ENCODE measurements at places on chromosomes 7 and 10. TPM values are rescaled to one million over a fixed set of nuclear protein-coding genes. Genes with fewer than 3 reads are reported as not detected.

DNA sequence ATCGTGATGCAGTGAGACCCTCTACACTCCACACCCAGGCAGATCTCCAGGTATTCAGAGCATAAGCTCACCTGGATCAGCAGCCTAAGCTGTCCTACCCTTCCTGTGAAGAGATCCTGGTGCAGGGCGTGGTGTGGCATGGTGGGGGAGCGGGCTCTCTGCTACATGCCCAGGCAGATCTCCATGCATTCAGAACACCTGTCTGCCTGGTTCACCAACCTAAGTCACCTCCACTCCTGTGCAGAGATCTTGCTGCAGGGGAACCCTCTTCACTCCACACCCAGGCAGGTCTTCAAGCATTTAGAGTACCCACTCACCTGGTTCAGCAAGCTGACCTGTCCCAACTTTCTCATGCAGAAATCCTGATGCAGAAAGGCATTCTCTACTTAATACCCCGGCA lies 394.4 kb upstream of the SEMA3A start:
- no peak overlapping the region for H3K4me3 ChIP-seq
- no peak for DNase-seq
- H3K27ac ChIP-seq: no peak overlapping the region
- H3K27me3 ChIP-seq: no peaks in the 10 kb centered on the region
- no peaks in the 10 kb centered on the region for H3K36me3 ChIP-seq

DNA sequence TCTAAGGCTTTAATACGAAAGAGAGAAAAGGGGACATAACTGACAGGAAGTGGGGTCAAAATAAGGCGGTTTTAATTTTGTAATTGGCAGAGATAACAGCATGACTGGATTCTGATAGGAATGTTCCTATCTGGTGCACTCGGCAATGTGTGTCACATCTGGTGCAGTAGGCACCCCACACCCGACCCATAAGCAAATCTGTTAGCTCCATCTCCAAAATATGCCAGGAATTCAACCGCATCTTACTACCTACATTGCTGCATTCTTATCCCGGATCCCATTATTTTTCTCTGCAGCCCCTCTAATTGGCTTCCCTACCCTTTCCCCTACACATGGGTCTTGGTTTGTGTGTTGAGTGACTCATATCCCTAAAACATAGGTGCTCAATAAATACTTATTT lies 19.1 kb upstream of the GALNT11 start:
- DNase-seq: no peak
- H3K4me1 ChIP-seq: no peaks in the 10 kb centered on the region
- H3K27me3 ChIP-seq: peaks cover 11% of the 10 kb centered on the region
- H3K27ac ChIP-seq: no peak overlapping the region

GRCh38 chr7:134811765-134812164 lies 32.3 kb downstream of the CALD1 start:
- no peaks in the 10 kb centered on the region for H3K27me3 ChIP-seq
- H3K27ac ChIP-seq: no peak overlapping the region
- H3K4me1 ChIP-seq: peaks cover 11% of the 10 kb centered on the region
- H3K4me3 ChIP-seq: no peak overlapping the region
- peaks cover 25% of the 10 kb centered on the region for H3K36me3 ChIP-seq
- DNase-seq: no peak

DNA sequence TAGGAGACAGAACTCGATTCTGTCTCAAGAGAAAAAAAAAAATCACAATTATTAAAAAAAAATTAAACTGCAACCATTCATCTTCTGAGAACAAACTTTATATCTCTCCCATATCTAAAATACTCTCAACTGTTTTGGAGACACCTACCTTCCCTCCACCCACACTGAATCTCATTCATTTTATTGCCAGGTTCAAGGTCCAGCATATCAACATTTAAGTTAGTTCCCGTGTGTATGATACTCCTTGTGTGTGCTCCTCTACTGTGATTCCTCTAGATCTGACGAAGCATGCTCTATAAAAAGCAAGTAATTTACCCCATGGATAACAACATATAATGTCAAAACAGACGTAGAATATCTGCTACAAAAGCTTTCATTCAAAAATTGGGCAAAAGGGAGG lies 351.8 kb upstream of the SORCS1 start:
- no peak overlapping the region for H3K4me3 ChIP-seq
- peaks cover 19% of the 10 kb centered on the region for H3K27me3 ChIP-seq
- no peak for DNase-seq
- H3K27ac ChIP-seq: no peak overlapping the region
- no peaks in the 10 kb centered on the region for H3K4me1 ChIP-seq

DNA sequence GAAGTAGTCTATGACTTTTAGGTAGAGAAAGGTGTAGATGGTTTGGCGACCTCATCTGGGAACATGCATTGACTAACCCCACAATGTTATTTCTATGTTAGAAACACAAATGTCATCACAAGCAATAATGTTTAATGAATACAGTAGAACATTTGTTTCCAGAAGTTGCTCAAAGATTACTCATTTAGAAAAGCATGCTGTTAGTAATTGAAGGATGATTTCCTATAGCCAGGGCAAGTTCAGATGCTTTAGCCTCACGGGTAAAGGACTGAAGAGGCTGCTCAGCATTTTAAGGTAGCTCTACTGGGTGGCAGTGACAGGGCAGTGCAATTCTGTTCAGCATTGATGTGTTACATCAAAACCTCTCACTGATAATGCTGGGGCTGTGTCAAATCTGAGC lies 199.3 kb upstream of the FZD1 start:
- peaks cover 3% of the 10 kb centered on the region for H3K36me3 ChIP-seq
- peaks cover 14% of the 10 kb centered on the region for H3K4me1 ChIP-seq
- no peak overlapping the region for H3K4me3 ChIP-seq
- H3K27me3 ChIP-seq: no peaks in the 10 kb centered on the region

Gene COL1A2
- total RNA-seq: 23.0 TPM

GRCh38 chr7:15558756-15559155 lies 3.1 kb downstream of the AGMO start:
- no peak overlapping the region for H3K27ac ChIP-seq
- H3K4me3 ChIP-seq: no peak overlapping the region
- H3K36me3 ChIP-seq: no peaks in the 10 kb centered on the region
- DNase-seq: no peak

DNA sequence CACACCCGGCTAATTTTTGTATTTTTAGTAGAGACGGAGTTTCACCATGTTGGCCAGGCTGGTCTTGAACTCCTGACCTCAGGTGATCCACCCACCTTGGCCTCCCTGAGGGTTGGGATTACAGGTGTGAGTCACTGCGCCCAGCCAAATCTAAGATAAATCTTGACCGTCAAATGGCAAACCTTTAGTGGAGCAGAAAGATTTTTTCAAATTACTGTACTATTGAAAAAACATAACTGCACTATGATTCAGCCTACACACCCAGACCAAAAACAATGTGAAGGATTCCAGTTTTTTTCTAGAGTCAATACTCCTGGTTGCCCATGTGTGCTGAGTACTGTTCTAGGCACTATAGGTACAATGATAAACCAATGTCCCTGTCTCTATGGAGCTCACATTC lies 33.9 kb upstream of the SVIL start:
- peaks cover 26% of the 10 kb centered on the region for H3K4me1 ChIP-seq
- peak overlapping the region; percentile 63 for H3K4me3 ChIP-seq
- no peak for DNase-seq
- no peaks in the 10 kb centered on the region for H3K27me3 ChIP-seq

Gene NPTX2
- 24.6 TPM for total RNA-seq

Gene CLIP2
- total RNA-seq: 48.9 TPM

Gene FEZF1
- total RNA-seq: 0.67 TPM

Gene EBLN1
- not detected for total RNA-seq

- DNase-seq: no peak
- H3K27me3 ChIP-seq: no peaks in the 10 kb centered on the region
- H3K4me3 ChIP-seq: peak overlapping the region; percentile 36
- H3K27ac ChIP-seq: peak overlapping the region; percentile 95
- peaks cover 45% of the 10 kb centered on the region for H3K36me3 ChIP-seq
Measured at GRCh38 chr7:6393667-6394056, 54.1 kb downstream of the DAGLB start.

Gene SPDYE2B
- total RNA-seq: not detected

GRCh38 chr7:142880876-142881505 lies 4.6 kb downstream of the TRPV6 start:
- H3K36me3 ChIP-seq: no peaks in the 10 kb centered on the region
- H3K4me3 ChIP-seq: no peak overlapping the region
- no peak overlapping the region for H3K27ac ChIP-seq
- no peak for DNase-seq

Gene TYW1B
- 3.1 TPM for total RNA-seq

Gene ANKRD2
- total RNA-seq: not detected

DNA sequence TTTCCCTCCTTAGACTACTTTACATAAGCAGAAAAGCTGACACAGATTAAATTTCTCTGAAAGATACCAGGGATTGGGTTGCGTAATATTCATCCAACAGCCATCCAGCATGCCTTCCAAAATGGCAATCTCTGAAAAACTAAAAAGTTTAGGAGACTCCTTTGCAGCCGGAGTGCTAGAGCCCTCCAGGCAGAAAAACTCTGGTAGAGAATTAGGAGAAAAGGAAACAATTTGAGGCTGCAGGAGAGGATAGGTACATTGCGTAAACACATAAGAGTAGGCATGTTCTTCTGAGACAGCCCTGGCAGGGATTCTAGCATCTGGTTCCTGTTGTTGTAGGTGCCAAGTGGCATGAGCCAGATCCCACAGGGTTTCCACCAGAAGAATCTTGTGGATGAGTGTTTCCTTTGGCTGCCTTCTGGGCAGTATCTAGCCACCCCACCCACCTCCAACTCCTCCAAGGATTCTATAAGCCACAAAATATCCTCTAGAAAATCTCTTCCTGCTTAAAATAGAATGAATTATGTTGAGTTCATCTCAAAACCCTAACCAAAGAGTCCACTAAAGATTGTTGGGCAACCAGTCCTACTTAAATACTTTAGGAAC lies 402.4 kb downstream of the HGF start:
- H3K4me1 ChIP-seq: no peaks in the 10 kb centered on the region
- no peak overlapping the region for H3K27ac ChIP-seq
- no peak for DNase-seq
- no peaks in the 10 kb centered on the region for H3K36me3 ChIP-seq

Gene LDB1
- total RNA-seq: 115 TPM

DNA sequence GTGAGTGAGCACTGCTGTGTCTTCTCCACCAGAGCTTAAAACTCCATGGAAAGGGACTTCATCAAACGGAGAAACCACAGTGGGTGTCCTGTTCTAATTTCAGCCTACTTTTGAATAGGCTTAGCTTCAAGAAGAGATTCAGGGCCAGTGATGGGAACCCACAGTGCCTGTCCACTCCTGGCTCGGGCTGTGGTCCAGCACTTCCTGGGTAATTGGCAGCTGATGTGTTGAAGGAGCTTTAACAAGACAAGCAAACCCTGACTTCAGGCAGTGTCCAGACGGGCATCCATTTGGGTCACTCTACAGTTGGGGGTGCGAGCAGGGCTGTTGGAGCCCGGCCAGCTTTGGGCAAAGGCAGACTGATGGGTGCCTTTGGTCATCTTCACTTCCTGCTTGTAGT lies 14.5 kb downstream of the VWC2 start:
- H3K4me1 ChIP-seq: peaks cover 12% of the 10 kb centered on the region
- no peaks in the 10 kb centered on the region for H3K36me3 ChIP-seq
- H3K4me3 ChIP-seq: no peak overlapping the region
- DNase-seq: no peak
- H3K27ac ChIP-seq: no peak overlapping the region
- peaks cover 24% of the 10 kb centered on the region for H3K27me3 ChIP-seq

Gene AGR2
- 179 TPM for total RNA-seq

GRCh38 chr10:101778151-101778780 lies 2.4 kb upstream of the FGF8 start:
- peaks cover 40% of the 10 kb centered on the region for H3K4me1 ChIP-seq
- peak overlapping the region; percentile 89 for H3K4me3 ChIP-seq
- H3K27me3 ChIP-seq: peaks cover 62% of the 10 kb centered on the region
- H3K27ac ChIP-seq: no peak overlapping the region
- DNase-seq: no peak

DNA sequence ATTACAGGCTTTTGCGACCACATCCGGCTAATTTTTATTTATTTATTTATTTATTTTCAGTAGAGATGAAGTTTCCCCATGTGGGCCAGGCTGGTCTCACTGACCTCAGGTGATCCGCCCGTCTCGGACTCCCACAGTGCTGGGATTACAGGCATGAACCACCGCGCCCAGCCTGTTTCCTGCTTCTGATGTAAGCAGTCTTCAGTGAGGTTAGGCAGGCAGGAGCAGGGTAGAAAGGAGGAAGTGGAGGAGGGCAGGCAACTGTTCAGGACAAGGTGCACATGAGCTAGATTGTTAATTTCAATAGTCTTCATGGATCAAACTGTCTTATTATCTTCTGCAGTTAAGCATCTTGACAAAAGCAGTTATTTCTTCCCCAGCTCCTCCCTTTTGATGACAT lies 605.0 kb downstream of the CCSER2 start:
- H3K27ac ChIP-seq: no peak overlapping the region
- H3K4me3 ChIP-seq: no peak overlapping the region
- H3K27me3 ChIP-seq: peaks cover 3% of the 10 kb centered on the region

- H3K36me3 ChIP-seq: no peaks in the 10 kb centered on the region
- H3K4me1 ChIP-seq: no peaks in the 10 kb centered on the region
- no peak overlapping the region for H3K4me3 ChIP-seq
- H3K27ac ChIP-seq: no peak overlapping the region
- no peak for DNase-seq
Measured at GRCh38 chr7:79949778-79950177, 184.9 kb upstream of the GNAI1 start.

Gene ZP3
- not detected for total RNA-seq

GRCh38 chr7:149171892-149172533 lies 23.3 kb upstream of the ZNF282 start:
- DNase-seq: no peak
- H3K27me3 ChIP-seq: no peaks in the 10 kb centered on the region
- no peaks in the 10 kb centered on the region for H3K4me1 ChIP-seq

- H3K27me3 ChIP-seq: peaks cover 28% of the 10 kb centered on the region
- DNase-seq: no peak
- no peak overlapping the region for H3K27ac ChIP-seq
- peaks cover 5% of the 10 kb centered on the region for H3K4me1 ChIP-seq
- H3K4me3 ChIP-seq: no peak overlapping the region
Measured at GRCh38 chr10:11179516-11180105, 161.9 kb downstream of the CELF2 start.

Gene KLF14
- 0.55 TPM for total RNA-seq
